ENCODE measurements at places on chromosomes 5 and 9.

- DNase-seq = no peak
Observed at GRCh38 chr5:149707097-149707496, 23.0 kb upstream of the PPARGC1B start.

GRCh38 chr9:96047116-96047639, 171.7 kb downstream of the ERCC6L2 start:
- no peak for DNase-seq

DNA sequence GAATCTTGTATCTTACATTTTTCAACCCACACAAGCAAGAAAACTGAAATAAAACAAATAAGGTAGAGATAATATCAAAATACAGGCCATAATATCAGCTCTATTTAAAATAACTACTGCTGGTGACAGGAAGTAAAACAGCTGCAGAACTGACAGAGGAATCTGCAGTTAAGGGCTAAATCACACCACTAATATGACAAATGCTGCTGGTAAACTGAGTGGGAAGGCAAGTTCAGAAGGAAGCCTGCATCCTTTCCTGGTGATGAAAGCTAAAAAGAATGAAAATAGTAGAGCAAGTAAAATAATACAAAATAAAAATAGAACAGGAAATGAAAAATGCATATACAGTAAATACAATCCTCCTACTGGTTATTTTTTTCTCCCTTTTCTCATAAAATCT, 1293.7 kb upstream of the C9orf72 start:
- no peak for DNase-seq

DNA sequence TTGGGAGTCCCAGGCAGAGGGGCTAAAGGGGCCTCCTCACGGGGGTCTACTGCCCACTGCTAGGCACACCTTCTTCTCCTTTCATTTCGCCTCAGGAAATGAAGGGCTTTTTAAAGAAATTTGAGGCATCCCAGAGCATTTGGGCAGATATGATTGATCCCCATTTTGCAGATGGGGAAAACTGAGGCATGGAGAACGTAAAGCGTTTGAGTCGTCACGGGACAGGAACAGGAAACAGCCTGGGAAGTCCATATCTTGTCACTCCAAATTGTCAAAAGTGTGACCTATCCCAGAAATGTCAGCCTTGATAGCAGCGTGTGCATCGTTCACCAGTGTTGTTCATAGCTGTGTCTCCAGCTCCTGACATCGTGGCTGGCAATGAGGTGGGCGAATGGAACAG, 98.2 kb downstream of the DAB2IP start:
- no peak for DNase-seq

GRCh38 chr5:172180936-172181335, 7.1 kb downstream of the STK10 start:
- DNase-seq = no peak

DNA sequence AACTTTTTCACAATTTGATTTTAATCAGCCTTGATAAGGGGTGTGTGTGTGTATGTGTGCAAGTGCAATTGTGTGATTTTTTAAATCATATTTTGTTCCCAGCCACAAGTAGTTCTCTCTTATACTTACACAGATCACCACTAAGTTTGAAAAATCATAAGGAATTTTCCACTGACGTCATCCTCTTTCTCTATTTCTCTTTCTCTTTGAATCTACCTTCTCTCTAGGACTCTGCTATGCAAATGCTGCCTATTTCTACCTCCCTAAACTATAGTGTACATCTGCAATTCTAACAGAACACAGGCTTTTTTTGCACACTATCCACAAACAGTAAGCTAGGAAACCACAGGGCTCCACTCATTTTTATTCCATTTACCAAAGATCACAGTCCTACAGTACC, 254.6 kb upstream of the CYLC2 start:
- no peak for DNase-seq
